Stimulated activated naive CD4-positive, alpha-beta T cell treated with Interleukin-2 at 50 U/mL for 16 hours (primary cell): ENCODE measurements at places on chromosomes 1 and 21.

DNA sequence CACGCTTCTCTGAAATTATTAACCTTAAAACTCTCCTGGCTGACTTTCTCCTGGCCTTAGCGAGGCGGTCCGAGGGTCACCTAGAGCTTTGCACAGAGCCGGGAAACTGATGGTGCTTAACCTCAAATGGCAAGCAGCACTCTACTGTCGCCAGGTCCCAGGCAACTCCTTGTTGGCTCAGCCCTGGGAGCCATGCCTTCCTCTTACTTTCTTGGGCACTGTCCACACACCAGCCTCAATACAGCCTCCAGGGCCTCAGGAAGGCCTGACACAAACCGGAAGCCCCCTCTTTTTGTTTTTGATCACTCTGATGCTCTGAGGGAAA lies 3.8 kb downstream of the TRABD2B start:
- no peak for DNase-seq

DNA sequence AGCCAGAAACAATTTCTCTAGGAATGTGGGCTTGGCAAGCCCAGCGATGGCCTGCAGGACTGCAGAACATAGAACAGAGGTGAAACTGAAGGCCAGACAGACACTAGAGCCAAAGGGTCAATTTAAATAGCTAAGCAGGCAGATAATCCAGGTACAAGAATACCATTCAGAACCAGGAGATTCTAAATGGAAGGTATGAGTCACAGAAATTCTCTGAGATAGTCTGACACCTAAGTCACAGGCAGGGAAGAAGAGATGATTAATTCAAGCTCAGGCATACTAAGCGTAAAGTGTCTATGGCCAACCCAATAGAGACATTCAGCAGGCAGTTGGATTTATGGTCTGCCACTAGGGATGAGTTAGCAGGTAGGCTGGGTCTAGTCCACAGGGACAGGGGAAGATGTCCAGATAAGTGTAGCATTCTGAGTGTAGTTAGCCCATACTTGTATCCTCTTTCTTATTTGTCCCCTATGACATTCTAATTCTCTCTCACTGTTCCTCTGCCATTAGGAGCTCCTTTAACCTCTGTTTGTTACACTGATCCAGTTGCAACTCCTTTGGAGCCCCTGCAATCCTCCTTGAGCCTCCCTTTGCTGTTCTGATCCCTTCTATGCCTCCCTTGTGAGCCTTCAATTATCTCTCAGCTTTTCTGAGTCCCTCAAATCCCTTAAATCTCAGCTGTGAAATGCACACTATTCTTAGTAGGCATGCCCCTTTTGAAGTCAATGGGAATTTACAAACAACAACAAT lies 383.8 kb downstream of the LMO4 start:
- DNase-seq = no peak

- DNase-seq = no peak
These were observed 32.4 kb upstream of the ATP1A1 start for GRCh38 chr1:116340506-116341231.

- no peak for DNase-seq
These were observed 1.7 kb downstream of the KHDC4 start for GRCh38 chr1:155932487-155932886.

DNA sequence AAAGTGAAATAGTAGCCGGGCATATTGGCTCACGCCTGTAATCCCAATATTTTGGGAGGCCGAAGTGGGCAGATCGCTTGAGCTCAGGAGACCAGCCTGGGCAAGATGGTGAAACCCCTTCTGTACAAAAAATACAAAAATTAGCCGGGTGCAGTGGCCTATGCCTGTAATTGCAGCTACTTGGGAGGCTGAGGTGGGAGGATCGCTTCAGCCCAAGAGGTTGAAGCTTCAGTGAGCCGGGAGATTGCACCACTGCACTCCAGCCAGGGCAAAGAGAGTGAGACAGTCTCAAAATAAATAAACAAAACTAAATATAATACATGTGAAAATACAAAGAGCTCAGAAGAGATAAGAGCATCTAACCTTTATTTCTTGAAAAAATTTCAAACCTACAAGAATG lies 2.3 kb upstream of the MSTO1 start:
- DNase-seq = no peak

- no peak for DNase-seq
These were observed 65.1 kb downstream of the RIPK4 start for GRCh38 chr21:41701749-41702148.

DNA sequence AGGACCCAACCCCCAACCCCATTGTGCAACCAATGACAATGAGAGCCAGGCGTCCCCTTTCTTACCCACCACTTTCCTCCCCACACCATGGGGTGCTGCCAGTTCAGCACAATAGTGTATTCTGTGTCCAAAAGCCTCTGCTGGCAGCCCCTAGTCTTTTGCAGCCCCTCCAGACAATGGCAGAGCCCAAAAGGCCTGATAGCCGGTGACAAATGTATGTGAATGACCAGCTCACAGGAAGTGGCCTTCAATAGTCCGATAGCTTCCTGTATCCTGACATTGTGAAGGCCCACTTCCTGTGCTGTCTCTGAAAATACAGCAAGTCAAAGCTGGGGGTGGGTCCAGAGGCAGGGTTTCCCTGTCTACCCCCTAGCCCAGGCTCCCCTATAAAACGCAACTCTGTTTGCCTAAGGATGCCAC lies 16.6 kb downstream of the SMIM12 start:
- DNase-seq = no peak

DNA sequence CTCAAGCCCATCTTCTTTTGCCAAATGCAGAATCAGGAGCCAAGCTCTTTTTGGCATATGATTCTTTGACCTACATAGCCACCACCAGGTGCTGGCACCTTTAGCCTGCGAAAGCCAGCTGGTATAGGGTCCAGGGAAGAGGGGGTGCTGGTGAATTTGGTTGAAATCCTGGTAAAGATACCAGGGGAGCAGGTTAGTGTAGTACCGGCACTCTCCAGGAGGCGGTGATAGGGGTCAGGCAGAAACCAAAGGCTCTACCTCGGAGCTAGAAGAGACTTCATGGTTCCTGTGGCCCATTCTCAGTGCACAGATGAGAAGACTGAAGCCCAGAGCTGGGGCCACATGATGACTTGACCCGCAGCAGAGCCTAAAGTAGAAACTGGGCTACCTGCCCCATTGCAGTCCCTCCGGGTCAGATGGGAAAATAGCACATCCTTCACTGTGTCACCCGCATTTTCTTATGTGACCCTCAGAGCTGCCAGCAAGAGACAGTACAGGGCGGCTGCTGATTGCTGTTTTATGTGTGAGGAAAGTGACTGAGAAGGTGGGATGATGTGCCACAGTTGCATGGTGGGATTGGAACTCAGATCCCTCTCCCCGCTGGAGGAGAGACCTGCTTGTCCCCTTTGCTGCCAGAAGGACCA lies 36.0 kb upstream of the IL19 start:
- peak; percentile 71 for DNase-seq
